ENCODE measurements at places on chromosomes 13 and 19.

GRCh38 chr13:64305246-64305645, 2889.6 kb upstream of the PCDH20 start:
- no peak for DNase-seq

GRCh38 chr19:45952686-45953505, 20.8 kb downstream of the NOVA2 start:
- DNase-seq, result peak; percentile 45

- DNase-seq, result no peak
Observed at GRCh38 chr19:8101311-8101710, 48.1 kb downstream of the FBN3 start.

GRCh38 chr19:29724102-29724641, 9.1 kb upstream of the C19orf12 start:
- DNase-seq, result peak; percentile 33

- DNase-seq, result no peak
Observed at GRCh38 chr19:16030964-16031871, 45.1 kb upstream of the TPM4 start.

GRCh38 chr19:48818234-48818820, 7.5 kb upstream of the BCAT2 start:
- no peak for DNase-seq

GRCh38 chr13:78802912-78803311, 144.0 kb upstream of the OBI1 start:
- DNase-seq, result no peak

DNA sequence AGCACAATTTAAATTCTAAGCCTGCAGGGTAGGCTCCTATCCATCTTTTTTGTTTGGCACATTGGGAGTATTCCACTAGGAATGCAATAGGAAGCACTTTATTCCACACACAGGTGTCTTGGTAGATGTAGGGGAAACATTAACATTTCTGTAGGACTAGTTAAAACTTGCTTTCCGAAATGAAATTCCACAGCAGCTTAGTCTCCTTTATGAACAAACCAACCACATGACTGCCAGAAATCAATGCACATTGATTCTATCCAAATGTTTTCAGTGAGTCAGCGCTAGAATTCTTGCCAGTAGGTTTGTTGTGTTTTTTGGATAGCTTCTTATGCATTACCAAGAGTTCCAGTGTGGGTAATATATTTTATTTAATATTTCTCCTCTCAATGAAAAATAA, 207.9 kb upstream of the CSNK1A1L start:
- no peak for DNase-seq

DNA sequence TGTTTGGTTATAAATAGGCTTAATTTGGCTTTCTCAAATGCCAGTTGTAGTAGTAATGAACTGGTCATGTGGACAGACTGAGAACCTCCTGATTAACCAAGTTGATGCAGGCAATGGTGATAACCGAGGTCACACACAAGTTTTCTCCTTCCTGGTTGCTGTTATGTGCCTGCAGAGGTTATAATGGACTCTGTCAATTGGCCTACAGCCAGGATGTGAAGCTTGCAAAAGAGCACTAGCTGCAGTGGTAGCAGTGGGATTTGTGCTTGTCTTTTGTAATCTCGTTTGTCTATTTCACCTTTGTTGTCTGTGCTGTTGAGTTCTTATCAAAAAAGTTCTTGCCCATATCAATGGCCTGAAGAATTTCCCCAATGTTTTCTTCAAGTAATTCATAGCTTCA, 20.6 kb downstream of the OR10H3 start:
- DNase-seq, result no peak

Data from stimulated activated CD4-positive, alpha-beta T cell treated with anti-CD3 and anti-CD28 coated beads, Interleukin-12 subunit alpha, Interleukin-12 subunit beta, amount 100 ng/mL, for 4 hours (primary cell).